Activated CD4-positive, alpha-beta T cell treated with anti-CD3 and anti-CD28 coated beads, Interleukin-2, amount 50 U/mL, for 48 hours (primary cell): ENCODE measurements at places on chromosomes 11 and 22.
A peak's percentile ranks its signal among the peaks of the same experiment; 100 is the strongest.

DNA sequence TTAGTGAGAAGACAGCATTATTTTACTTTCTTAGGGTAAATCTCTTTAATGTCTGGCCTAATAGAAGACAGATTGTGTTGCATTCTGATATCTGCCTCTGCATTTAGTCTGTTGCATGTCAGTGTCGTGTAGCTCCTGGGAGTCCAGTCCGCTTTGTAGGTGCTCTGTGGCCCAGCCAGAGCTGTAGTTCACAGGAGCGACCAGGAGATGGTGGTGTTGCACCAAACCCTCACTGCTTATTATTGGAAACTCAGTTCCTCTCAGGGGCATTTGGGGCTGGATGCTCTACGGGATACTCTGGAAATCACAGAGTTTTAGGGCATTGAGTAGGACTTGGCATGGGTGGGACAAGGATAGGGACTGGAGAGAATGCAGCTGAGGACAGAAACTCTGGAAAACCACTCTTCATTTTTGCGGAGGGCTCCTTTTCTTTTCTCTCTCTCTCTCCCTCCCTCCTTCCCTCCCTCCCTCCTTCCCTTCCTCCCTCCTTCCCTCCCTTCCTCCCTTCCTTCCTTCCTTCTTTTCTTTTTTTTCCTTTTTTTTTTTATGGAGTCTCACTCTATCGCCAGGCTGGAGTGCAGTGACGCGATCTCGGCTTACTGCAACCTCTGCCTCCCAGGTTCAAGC lies 21.7 kb downstream of the MIAT start:
- peak; percentile 85 for DNase-seq

GRCh38 chr22:16954060-16954403 lies 54.0 kb downstream of the GAB4 start:
- DNase-seq = no peak

DNA sequence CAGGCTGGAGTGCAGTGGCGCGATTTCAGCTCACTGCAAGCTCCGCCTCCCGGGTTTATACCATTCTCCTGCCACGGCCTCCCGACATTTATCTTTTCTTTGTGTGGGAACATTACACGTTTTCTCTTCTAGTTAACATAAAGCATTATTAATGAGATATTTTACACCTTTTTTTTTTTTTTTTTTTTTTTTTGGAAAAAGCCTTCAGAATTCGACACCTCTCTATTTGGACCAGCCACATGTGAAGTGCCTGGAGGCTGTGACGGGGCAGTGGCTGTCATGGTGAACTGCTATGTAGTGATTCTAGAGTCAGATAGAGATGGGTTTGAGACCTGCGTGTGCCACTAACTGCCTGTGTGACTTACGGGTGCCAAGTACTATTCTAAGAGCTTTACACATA lies 64.3 kb downstream of the SMIM38 start:
- no peak for DNase-seq

- no peak for DNase-seq
These were observed 190.8 kb upstream of the SYN3 start for GRCh38 chr22:33248948-33249347.

- DNase-seq = no peak
These were observed 42.6 kb downstream of the TEAD1 start for GRCh38 chr11:12716816-12717215.

DNA sequence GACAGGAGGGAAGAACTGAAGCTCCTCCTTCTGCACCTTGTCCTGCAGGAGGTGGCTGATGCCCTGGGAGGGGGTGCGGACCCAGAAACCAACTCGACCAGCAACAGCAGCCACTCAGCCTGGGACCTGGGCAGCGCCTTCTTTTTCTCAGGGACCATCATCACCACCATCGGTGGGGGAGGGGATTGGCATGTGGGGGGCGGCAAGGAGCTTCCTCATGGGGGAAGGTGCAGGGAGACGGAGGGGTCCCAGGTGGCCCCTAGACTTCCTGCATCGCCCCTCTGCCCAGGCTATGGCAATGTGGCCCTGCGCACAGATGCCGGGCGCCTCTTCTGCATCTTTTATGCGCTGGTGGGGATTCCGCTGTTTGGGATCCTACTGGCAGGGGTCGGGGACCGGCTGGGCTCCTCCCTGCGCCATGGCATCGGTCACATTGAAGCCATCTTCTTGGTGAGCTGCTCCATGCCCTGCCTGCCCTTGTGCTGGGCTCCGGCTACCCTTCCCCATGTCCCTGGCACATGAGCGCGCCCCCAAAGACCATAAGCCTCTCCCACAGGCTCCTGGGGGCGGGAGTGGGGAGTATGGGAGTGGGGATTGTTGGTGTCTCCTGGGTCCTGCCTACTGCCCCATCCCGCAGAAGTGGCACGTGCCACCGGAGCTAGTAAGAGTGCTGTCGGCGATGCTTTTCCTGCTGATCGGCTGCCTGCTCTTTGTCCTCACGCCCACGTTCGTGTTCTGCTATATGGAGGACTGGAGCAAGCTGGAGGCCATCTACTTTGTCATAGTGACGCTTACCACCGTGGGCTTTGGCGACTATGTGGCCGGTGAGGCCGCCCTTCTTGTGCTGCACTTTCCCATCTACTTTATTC lies 3.1 kb upstream of the CATSPERZ start:
- no peak for DNase-seq

GRCh38 chr11:64249563-64250414 lies 1.5 kb upstream of the PLCB3 start:
- DNase-seq = no peak

GRCh38 chr22:24507716-24508115 lies 12.6 kb downstream of the UPB1 start:
- DNase-seq = no peak

GRCh38 chr11:45110562-45110961 lies 35.9 kb upstream of the PRDM11 start:
- no peak for DNase-seq

GRCh38 chr11:73077454-73077853 lies 64.7 kb downstream of the FCHSD2 start:
- DNase-seq = no peak
